Activated T-helper 1 cell treated with anti-CD3 and anti-CD28 coated beads, Interleukin-2, amount 50 U/mL, for 16 hours (primary cell): ENCODE measurements at places on chromosomes 11 and 22.

- DNase-seq: no peak
Measured at GRCh38 chr11:58658623-58659022, 36.2 kb downstream of the CNTF start.

GRCh38 chr11:2664376-2664775 lies 35.4 kb downstream of the KCNQ1OT1 start:
- DNase-seq: no peak

GRCh38 chr11:79708319-79708932 lies 267.6 kb upstream of the TENM4 start:
- no peak for DNase-seq

GRCh38 chr11:11463405-11463804 lies 110.4 kb upstream of the CSNK2A3 start:
- DNase-seq: no peak

GRCh38 chr11:65662247-65662798 lies 393 bp downstream of the RELA start:
- no peak for DNase-seq

- DNase-seq: peak; percentile 90
Measured at GRCh38 chr11:67464411-67465188, 4.5 kb downstream of the TMEM134 start.

- no peak for DNase-seq
Measured at GRCh38 chr11:86220653-86221052, 23.9 kb upstream of the EED start.

- no peak for DNase-seq
Measured at GRCh38 chr11:100068116-100068515, 619.0 kb upstream of the ARHGAP42 start.

DNA sequence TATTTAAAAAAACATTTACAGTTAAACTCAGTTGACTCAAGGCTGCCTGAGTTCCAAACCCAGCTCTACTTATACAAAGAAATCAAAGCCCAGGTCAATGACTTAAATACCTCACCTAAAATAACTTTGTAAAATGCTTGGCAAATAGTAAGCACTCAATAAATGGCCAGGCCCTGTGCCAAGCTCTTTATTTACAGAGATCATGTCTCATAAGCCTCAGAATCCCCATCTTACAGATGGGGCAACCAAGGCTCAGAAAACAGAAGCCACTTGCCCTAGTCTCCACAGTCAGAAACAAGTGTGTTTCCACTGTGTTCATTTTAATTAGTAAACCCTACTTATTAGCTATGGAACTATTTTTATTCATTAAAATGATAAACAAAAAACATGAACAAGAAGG lies 30.5 kb upstream of the TTC28 start:
- DNase-seq: no peak

DNA sequence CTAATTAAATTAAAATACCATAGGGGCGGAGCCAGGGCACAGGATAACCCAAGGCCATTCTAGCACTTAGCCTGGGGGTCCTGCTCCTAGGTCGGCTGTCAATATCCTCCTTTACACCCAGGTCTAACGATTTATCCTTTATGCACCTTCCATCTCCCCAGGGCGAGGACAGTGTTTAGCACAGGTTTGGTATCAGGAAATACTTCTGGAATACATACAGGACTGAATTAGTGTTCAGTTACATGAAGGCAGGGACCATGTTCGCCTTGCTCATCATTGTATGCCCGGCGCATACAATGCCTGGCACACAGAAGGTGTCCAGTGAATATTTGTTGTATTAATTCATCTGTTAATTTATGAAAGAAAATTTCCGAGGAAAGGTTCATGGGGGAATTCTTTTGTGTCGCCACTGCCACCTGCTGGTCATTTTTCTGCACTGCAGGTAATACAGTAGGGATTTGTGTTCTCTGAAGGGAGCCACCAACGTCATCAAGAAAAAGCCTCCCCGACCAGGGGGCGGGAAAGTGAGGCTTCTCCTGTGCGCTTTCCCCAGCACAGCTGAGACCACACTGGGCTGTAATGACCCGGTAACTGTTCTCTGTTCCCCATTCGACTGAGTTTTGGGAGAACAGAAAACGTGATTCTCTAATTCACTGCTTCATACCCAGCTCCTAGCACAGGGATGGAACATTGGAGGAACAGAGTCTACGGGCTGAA lies 68.7 kb upstream of the ASPHD2 start:
- DNase-seq: peak; percentile 30

DNA sequence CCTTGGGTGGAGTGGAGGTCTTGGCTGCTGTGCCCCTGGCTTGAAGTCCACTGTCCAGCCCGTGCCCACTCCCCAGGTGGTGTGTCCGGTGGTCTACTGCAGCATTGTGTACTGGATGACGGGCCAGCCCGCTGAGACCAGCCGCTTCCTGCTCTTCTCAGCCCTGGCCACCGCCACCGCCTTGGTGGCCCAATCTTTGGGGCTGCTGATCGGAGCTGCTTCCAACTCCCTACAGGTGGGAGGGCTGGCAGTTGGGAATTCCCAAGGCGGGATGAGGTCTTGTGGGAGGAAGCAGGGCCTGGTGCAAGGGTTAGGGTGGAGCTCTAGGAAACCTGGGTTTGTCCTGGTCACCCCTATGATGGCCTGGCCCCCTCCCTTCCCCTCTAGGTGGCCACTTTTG lies 8.4 kb upstream of the NLRX1 start:
- DNase-seq: no peak

- DNase-seq: no peak
Measured at GRCh38 chr22:23670378-23671295, 20.2 kb upstream of the RGL4 start.

DNA sequence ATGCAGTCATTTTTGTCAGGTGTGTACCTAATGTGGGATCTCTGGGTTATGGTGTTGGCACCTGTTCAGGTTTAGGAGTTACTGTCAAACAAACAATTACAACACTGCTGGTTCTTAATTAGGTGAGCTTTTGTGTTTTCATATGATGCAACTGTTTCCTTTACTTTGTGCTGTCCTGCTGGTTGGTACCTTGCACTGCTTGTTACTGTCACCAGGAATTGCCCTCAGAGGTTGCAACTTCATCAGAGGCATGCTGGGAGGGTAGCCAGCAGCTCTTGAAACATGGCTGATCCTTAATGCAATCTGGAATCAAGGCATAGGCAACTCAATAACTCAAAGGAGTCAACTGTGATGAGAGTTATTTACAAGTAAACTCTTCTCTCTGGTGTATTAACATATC lies 400.3 kb downstream of the MIAT start:
- DNase-seq: no peak

DNA sequence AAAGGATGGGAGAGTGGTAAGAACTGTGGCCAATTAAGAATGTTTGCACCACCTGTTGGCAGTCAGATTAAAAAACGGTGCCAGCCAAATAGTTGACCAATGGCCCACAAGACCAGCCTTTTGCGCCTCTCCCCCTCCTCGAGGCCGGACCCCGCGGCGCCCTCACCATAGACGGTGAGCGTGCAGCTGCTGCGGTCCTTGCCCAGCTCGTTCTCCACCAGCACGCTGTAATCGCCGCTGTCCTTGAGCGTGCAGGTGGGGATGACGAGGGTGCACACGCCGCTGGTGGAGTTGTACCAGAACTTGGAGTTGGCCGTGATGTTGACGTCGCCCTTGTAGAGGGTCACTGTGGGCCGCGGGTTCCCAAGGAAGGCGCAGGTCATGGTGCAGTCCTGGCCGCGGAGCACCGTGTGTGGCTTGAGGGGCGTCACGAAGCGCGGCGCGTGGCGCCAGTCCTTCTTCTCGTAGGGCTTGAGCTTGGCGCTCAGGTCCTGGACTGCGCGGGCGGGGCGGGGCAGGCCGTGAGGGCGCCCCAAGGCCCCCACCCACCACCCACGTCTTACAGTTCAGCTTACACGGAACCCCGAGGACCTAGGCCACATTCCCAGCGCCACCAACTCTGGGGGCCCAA lies 7.2 kb downstream of the TMEM86A start:
- no peak for DNase-seq

DNA sequence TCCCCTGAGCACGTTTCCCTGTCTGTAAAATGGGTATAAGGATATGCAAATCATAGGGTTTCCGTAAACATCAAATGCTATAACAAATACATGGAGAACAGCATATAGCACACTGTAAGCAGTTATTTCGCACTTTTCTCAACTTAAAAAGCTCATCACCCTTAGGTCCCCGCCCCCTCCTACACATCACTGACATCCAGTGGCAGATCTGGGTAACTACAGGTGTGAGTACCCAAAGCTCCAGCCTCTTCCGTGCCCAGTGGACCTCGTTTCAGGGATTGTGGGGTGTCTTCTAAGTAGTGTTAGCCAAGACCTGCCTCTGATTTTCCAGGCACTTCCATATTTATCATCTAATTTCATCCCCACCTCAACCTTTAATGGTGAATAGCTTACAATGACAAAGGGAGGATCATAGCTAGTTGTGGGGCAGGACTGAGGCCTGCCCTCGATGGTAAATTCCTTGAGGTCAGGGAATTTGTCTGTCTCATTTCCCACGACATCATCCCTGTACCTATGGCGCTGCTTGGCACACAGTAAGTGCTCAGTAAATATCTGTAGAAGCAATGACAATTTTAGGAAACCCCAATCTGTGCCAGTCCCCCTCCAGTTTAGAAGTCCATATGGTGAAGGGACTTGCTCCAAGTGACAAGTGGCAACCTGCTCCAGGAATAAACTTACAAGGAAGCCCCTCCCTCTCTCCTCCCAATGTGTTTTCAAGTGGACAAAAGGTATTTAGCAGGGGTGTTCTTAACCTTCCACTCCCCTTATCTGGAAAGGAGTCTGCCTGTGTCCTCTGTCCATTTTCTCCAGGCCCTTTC lies 340.5 kb downstream of the TENM4 start:
- no peak for DNase-seq

- DNase-seq: no peak
Measured at GRCh38 chr22:38180841-38181452, 683 bp downstream of the PLA2G6 start.

GRCh38 chr11:73759610-73760134 lies 1.2 kb downstream of the RAB6A start:
- no peak for DNase-seq

GRCh38 chr11:127194521-127194920 lies 194.0 kb upstream of the KIRREL3 start:
- DNase-seq: no peak

DNA sequence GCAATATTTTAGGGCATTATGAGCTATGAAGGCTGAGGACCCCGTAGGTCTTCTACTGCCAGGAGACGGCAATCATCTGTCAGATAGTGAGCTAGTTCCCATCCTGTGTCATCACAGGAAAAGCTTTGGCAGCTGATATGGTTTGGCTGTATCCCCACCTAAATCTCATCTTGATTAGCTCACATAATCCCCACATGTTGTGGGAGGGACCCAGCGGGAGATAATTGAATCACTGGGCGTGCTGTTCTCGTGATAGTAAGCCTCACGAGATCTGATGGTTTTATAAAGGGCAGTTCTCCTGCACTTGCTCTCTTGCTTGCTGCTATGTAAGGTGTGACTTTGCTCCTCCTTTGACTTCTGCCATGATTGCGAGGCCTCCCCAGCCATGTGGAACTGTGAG lies 18.1 kb downstream of the CSRP3 start:
- no peak for DNase-seq

DNA sequence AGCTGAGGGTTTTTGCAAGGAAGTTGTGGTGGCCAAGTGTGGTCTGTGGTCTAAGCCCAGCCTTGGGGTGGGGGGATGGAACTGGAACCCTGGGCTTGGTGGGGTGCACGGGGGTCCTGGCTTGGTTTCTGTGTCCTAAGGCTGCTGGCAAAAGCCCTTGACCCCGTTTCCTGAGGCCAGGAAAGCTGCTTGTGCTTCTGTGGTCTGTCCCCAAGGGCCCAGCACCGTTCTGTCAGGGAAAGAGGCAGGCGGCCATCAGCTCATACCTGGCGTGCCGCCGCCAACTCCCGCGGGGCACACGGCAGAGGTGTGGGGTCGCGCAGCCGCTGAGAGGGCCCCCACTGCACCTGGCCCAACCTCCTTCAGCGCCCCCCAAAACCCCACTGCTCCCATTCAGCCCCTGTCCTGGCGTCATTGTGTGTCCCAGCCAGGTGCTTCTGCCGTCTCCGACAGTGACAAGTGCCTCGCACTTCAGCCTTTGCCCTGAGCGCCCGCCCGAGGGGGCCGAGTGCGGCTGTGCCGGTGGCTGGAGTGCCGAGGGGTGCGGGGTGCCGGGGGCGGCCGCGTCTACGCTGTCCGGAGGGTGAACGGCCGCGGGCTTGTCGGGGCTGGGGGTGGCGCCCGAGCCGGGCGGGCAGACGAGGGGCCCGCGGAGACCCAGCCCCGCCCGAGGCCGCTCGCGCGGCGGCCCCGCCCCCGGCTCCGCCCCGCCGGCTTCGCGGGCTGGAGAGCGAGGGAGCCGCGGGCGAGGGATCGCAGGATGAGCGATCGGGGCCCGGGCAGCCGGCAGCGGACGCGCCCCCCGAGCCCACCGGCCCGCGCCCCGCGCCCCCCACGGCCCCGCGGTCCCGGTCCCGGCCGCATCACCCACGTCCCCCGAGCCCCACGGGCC lies at the start of gene CNIH2:
Gene CNIH2, plus strand, starts transcription at position 705 of the 892 bp plus-strand sequence. CDS start 282 bp downstream, outside the sequence.
- peak; percentile 30 for DNase-seq

DNA sequence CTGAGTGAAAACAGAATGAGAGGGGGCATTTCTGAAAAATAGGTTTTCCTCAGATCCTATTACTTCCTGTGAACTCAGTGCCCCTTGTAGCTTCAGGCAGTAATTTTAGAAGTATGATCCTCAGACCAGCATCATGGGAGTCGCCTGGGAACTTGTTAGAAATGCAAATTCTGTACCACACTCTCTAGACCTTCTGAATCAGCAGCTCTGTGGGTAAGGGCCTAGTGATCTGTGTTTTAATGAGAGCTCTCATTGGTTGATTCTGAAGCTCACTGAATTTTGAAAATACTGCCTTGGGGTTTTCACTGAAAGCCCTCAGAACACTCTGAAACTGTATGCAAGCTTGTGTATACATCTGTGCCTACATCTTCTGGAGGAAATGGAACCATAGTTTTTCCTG lies 647.2 kb upstream of the ANO5 start:
- DNase-seq: no peak

DNA sequence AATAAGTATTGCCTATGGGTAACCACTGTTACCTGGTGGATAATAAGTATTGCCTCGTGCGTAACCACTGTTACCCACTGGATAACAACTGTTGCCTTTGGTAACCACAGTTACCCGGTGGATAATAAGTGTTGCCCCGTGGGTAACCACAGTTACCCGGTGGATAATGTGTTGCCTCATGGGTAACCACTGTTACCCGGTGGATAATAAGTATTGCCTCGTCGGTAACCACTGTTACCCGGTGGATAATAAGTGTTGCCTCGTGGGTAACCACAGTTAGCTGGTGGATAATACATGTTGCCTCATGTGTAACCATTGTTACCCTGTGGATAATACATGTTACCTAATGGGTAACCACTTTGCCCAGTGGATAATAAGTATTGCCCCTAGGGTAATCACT lies 9.8 kb upstream of the NXPE4 start:
- DNase-seq: no peak

DNA sequence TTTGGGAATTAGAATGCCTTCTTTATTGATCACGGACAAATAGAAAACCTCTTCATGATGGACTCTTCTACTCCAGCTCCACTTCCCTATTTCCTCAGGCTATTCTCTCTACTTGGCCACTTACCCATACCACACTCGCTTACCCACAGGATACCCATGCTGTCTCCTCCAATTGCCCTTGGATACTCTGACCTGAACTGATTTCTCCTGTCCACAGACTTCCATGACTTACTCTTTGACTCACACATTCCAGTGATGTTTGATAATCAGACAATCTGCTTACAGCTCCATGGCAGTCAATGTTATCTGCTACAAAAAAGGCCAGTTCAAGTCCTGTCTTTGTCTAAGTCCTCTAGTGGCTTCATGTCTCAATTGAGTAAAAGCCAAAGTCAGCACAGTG lies 292.0 kb upstream of the CTSC start:
- DNase-seq: no peak
